H9 (cell line): ENCODE measurements at places on chromosomes 4 and X. TPM values are rescaled to one million over a fixed set of nuclear protein-coding genes. Genes with fewer than 3 reads are reported as not detected.
A peak's percentile ranks its signal among the peaks of the same experiment; 100 is the strongest.

DNA sequence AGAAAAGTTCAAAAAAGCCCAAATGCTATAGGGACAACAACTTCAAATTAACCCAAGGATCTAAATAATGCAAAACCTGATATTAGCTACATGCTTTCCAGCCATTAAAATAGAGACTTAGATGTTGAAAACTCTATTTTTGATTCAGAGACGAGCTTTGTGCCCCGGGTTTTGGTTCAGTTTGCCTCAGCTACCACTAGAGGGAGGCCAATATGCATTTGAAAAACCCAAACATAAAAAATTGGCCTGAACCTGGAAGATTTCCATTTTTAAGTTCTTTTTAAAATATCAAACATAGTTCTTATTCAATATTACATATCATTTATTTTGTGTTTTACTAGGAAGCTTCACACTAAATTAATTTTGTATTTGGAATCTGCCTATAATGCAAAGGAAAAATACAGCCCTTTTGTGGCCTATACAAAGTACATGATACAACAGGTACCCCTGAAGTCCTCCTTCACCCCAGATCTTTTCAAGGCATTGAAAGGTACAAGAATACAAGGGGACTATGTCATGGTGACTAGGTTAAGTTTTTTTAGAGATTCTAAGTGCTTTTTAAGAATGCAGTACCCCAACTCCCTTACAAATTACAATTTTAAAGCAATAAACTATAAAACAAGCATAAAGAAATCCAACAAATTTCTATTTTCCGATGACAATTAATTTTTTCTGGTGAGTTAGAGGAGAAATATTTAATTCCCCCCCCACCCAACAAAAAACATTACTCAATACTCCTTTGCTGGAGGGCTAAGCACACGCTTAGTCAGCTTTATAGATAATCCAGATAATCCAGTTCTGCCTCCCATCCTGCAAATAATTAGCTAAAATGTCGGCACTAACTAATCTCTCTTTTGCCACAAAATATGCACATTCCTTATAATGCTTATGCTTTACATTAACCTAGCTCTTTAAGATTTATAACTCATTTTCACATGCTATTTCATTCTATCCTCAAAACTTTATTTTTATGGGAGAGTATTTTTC, 97.7 kb upstream of the PTPN13 start:
- no peak overlapping the region for H3K27ac ChIP-seq
- no peak overlapping the region for H3K4me3 ChIP-seq
- no peak for DNase-seq
- H3K27me3 ChIP-seq: no peaks in the 10 kb centered on the region
- H3K4me1 ChIP-seq: peaks cover 4% of the 10 kb centered on the region; the same call in 1 of the 2 replicates
- H3K36me3 ChIP-seq: peaks cover 5% of the 10 kb centered on the region; the same call in 2 of the 3 replicates

DNA sequence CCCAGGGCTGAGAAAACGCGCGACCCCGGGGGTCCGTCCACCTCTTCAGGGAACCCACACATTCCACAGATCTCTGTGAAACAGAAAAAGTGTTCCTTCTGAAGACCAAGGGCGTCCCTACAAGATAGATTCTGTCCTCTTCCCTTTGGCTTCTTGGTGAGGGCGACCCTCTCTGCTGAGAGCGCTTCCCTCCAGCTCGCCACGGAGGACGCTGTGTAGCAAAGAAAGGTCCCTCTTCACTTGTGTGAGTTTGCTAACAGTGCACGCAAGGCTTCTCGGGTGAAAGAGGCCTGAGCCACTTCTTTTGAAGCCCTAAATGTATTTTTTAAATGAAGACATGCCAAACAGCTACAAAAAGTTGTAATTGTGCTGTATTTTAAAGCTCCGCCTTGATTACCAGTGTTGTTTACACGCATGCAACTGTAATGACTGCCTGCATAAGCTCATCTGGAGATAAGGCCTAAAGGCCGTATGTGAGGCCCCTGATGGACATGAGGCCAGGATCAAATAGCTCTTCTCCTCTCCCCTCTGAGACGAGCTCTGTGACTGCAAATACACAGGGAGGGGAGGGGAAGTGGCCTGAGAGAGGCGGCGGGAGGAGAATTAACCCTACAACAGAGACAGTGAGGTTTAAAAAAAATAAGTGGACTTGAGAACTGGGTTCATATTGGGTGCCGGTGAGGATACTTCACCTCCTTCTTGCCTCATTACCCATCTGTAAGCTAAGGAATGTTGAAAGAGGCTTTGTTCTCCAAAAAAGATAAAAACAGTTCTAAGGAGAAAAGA, 95.5 kb downstream of the SOWAHB start:
- H3K4me1 ChIP-seq: peaks cover 4% of the 10 kb centered on the region; the same call in 1 of the 2 replicates
- peak overlapping the region; percentile 76 for H3K4me3 ChIP-seq
- H3K27ac ChIP-seq: no peak overlapping the region

GRCh38 chr4:1373892-1374705, 27.1 kb downstream of the UVSSA start:
- no peaks in the 10 kb centered on the region for H3K4me1 ChIP-seq
- H3K27me3 ChIP-seq: no peaks in the 10 kb centered on the region
- H3K4me3 ChIP-seq: no peak overlapping the region
- H3K27ac ChIP-seq: no peak overlapping the region
- peaks cover 13% of the 10 kb centered on the region for H3K36me3 ChIP-seq

DNA sequence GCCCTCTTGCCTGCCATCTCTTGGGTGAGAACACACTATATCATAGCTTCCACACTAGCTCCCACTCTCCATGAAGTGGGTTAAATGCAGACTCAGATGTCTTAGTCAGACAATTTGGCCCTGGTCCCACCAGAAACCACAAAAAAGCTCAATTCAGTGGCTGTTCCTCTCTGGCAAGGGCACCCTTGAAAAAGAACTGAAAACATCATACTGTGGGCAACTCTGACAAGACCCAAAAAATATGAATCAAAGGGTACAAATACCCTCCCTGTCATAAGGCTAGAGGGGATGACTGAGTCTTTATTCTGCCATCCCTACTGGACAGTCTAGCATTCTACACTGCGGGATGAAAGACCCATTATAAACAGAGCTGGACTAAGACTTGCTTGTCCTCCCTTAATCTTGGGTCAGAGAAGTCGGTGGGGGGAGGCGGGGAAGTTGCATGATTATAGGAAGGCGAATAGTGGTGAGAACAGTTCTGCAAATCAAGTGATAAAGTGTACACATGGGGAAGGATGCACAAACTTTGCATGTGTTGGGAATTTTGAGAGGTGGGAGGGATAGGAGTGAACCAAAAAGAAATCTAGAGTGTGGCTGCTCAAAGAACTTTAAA, 172.1 kb downstream of the OPHN1 start:
- no peak overlapping the region for H3K27ac ChIP-seq
- H3K4me1 ChIP-seq: no peaks in the 10 kb centered on the region
- H3K4me3 ChIP-seq: no peak overlapping the region
- DNase-seq: no peak

- no peak for DNase-seq
- H3K4me1 ChIP-seq: no peaks in the 10 kb centered on the region
- no peak overlapping the region for H3K4me3 ChIP-seq
- no peaks in the 10 kb centered on the region for H3K27me3 ChIP-seq
- no peaks in the 10 kb centered on the region for H3K36me3 ChIP-seq
These were observed 69.9 kb downstream of the TRAPPC11 start for GRCh38 chr4:183729069-183729406.

The CXCL6 gene
- total RNA-seq: 0.85 and 1.3 TPM in 2 replicates

The VEGFC gene
- total RNA-seq: 0.35 and 0.46 TPM in 2 replicates
